ENCODE measurements at places on chromosomes 6 and 20.

GRCh38 chr6:81487489-81487888, 265.0 kb downstream of the TENT5A start:
- no peak for DNase-seq

- DNase-seq: no peak
Observed at GRCh38 chr20:24836041-24836533, 113.0 kb upstream of the CST7 start.

DNA sequence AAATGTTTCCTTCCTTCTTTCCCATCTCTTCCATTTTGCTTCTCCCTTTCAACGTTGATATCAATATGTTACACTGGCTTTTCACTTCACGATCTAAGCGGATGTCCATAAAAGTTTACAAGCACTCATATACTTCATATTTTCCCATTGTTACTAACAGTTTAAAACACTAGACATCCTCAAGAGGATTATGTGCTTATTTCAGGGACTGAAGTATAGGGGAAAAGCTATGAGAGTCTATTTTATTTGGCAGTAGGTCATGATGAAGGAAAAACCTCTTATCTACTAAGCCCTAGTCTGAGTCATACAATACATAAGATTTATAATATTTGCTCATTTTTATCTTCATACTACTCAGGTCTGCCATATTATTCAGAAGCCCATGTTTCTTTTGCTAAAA, 20.6 kb upstream of the EPB41L2 start:
- no peak for DNase-seq

DNA sequence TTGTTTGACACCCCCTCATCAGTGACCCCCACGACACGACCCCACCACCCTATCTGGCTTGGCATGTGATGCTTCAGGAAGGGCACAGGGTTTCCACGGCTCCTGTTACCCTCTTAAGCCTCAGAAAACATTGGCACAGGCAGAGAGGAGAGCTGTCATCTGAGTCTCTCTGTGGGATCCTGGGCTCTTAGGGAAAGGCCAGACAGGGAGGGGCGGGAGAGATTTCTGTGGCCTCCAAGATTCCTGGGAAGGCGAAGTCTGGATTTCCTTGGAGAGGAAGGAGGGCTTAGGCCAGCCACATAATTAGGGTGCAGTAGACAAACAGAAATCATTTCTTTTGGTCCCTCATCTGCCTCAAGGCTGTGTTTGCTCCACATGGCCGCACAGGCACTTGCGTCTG, 191.6 kb upstream of the SNX9 start:
- DNase-seq: no peak

DNA sequence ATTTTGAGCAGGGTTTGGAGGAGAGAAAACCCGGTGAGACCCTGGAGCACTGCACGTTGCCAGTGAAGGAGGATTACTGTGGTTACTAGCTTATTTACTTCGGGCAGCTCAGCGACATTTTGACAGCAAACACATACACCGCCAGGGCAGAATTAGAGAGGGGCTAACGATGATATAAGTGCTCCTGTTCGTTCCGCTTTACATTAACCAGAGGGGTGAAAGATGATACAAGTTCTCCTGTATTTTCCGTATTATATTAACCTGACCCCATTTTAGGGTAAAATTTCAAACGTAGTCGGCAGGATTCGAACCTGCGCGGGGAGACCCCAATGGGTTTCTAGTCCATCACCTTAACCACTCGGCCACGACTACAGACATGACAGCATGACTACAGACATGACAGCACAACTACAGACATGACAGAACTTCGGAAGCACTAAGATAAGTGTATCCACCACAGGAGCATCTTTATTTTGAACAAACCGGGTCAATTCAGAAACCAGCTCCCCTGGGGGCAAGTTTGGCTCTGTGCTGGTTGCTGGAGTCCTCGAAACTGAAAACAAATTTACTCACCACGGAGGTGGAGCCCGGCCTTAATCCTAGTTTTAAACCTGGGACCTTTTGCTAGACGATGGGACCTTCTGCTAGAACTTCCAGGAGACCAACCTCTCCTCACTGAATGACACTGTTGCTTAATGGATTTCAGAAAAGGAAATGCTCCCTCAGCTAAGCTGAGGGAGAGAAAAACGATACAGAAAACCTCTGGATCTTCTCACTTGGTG, 80.4 kb upstream of the ZNF184 start:
- DNase-seq: no peak

DNA sequence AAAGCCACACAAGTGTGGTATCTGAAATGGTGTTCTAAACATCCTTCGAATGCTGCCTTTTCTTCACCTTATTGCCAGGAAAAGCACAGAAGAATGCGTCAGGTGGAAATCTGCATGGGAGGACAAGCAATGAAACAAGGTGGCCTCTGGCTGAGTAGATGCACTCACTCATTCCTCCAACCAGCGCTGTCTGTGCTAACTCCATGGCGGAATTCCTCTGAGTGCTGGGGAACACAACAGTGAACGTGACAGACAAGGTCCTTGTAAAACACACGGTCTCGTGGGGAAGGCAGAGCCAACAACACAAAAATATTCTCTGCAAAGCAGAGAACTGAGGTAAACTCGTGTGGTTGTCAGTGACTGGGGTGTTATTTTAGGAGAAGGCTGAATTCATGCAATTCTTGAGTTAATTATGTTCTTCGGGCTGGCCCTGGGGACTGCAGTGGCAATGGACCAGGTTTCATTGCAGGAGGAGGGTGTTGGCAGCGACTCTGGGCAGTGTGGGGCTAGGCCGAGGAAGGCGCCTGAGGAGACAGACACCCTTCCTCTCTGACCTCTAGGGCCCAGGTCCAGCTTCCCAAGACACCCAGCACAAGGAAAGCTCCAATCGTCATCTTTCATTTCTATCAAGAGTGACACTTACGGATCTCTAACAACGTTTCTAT, 339.7 kb downstream of the PRKN start:
- DNase-seq: no peak

- DNase-seq: no peak
Observed at GRCh38 chr20:47720636-47721427, 64.4 kb downstream of the SULF2 start.

DNA sequence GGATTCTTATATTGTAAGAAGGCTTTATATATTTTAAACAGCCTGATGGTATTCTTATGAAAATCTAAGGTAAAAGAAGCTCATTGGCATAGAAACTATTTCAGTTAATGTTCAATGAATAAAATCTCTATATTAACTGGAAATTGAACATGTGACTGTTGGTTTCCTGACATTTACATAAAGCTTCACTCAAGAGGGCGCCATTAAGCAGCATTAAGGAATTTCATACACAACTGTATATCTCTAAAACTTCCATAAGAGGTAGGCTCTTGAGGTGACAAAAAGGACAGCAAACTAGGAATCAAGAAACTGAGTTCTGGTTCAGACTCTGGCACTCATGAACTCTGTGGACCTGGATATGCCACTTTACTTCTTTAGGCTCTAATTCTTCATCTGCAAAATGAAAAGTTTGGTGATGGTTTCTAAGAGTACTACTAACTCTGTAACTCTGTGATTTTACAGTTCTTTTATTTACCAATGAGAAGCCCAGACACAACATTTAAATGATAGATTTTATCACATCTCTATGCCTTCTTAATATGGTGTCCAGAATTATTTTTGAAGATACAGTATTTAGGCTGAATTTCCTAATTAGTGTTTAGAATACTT, 147.5 kb downstream of the FLRT3 start:
- DNase-seq: no peak

DNA sequence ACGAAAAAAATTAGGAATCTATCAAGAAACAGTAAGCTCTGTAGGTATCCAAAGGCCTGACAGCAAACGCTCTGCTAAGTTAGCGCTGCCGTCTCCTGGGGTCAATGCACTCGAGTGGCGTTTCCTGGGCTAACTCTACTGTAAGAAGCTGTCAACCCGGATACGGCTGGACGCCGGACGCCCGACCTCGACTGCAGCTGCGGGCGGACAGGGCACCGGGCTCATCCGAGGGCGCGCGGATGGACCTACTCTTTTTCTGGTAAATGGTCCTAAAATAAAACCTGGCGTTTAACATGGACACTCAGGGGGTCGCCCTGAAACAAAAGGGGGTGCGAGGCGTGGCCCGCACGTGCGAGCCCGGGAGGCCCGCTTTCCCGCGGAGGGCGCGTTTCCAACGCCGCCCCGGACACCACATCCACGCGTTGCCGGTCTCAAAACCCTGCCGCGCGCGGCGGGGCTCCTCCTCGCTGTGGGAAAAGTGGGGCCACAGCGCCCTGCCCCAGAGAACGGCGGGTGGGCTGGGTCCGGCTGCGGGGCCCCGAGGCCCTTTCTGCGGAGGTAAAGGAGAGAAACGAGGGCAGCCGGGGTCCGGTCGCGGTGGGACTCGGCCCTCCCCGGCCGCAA, 537 bp downstream of the TCP1 start:
- peak; percentile 14 for DNase-seq

DNA sequence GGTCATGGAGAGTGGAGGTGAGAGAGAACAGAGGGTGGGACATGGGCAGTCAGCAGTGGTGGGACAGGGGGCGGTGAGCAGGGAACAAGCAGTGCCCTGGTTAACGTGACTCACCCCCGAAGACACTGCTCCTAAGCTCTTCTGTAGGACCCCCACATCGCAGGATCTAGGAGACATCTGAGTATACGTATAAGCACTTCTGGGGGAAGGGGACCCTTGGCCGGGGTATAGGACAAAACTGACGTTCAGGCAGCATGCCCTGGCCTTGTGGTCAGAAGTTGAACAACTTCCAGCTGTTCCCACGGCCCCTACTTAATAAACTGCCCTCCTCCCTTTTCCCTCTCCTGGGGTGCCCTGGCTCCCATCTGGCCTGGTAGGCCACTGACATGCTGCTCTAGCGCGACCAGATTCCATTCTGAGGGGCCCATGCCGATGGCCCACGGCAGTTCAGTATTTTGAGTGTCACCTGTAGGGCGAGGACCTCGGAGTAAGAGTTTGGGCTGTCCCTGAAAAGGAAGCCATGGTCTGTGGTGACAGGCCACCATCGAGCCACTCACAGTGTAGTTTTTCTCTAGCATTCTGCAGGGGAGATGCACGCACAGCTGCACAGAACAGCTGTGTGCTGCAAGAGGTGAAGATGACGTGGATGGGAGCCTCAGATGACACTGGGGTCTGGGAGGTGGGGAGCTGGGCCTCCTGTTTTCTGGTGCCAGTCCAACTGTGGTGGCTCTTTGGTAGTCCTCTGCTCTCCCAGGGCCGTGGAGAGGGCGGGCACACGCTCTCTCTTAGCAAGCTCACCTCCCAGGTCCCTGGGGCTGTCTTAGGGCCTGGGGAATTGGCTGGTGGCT, 38.4 kb downstream of the PPP1R3G start:
- DNase-seq: no peak

GRCh38 chr6:124551711-124552233, 410.5 kb upstream of the RNF217 start:
- no peak for DNase-seq

- DNase-seq: no peak
Observed at GRCh38 chr20:56927127-56927526, 298.0 kb downstream of the TFAP2C start.

DNA sequence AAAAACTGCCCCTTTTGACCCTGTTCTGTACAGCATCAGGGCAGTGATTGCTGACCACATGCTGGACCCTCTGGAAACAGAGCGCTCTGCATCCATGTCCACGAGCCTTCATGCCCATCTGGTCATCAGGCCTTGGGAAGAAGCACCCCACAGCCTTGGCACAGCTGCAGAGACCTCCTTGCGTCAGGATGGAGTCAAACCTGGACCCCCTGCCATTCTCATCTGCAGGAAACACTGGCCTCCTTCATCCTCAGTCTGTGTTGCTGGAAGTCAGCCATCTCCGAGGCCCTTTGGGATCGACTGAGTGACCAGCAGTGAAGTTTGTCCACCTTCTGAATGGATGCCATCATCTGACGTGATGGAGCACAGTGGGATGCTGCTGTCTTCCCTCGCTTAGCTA, 2138.3 kb upstream of the DEFB115 start:
- no peak for DNase-seq

GRCh38 chr6:3718407-3718806, 33.1 kb downstream of the PXDC1 start:
- DNase-seq: no peak

- no peak for DNase-seq
Observed at GRCh38 chr6:148068437-148069061, 274.1 kb upstream of the SASH1 start.

DNA sequence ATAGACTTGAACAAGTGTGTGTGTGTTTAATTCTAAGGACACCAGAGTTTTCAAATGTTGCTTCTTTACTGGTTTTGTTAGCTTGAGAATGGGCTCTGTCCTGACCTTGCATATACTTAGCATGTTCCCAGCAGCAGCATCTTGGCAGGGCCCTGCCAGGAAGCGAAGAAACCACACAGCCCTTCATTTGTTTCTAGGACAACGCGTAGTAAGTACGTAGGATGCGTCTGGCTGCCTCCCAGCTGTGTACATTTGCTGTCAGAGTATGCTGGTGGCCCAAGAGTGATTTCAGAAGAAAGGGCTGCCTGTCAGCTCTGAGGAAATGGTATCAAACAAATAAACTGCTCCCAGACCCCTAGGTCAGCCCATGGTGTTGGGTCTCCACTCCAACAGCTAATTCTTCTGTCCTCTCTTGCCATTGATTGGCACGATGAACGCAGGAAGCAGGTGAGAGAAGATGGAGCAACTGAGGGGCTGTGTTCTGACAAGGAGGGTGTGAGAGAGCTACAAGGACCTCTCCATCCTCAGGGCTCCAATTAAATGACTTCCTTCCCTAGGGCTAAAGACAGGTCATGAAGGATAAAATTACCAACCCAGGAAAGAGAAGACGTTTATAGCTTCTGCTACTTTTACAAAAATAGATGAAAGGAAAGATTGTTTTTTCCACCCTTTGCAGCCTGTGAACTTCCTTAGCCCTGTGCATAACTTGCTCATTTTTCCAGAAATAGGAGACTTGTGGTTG, 55.9 kb upstream of the HDDC2 start:
- DNase-seq: no peak

Data from activated CD8-positive, alpha-beta memory T cell treated with anti-CD3 and anti-CD28 coated beads for 1 hour (primary cell).